CD8-positive, alpha-beta memory T cell (primary cell): ENCODE measurements at places on chromosomes 6 and 20. TPM values are rescaled to one million over a fixed set of nuclear protein-coding genes. Genes with fewer than 3 reads are reported as not detected.

Gene PPP1R14C
- total RNA-seq = 1.6 TPM

Gene SLC17A9
- 26.4 TPM for total RNA-seq

Gene KIF6
- not detected for total RNA-seq

Gene CD24
- total RNA-seq = not detected

DNA sequence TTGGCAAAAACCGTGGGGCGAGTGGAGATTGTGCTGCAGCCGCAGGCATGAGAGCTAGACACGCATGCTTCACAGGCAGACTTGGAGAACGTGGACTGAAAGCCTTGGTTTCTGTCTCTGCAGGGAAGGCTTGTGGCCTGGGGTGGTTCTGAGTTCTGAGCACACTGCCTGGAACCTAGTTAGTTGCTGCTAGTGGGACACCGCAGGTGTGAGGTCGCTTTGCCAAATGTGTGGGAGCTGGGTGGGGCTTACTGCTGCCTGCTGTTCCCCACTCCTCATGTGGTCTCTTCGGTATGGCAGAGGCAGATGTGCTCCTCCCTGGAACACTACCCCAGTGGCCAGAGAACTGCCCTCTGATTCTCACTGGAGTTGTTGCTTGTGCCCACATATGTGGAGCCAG lies 484.0 kb downstream of the MMUT start:
- DNase-seq = no peak
- H3K36me3 ChIP-seq = no peaks in the 10 kb centered on the region
- H3K4me3 ChIP-seq = no peak overlapping the region
- H3K27me3 ChIP-seq = no peaks in the 10 kb centered on the region
- no peaks in the 10 kb centered on the region for H3K4me1 ChIP-seq

DNA sequence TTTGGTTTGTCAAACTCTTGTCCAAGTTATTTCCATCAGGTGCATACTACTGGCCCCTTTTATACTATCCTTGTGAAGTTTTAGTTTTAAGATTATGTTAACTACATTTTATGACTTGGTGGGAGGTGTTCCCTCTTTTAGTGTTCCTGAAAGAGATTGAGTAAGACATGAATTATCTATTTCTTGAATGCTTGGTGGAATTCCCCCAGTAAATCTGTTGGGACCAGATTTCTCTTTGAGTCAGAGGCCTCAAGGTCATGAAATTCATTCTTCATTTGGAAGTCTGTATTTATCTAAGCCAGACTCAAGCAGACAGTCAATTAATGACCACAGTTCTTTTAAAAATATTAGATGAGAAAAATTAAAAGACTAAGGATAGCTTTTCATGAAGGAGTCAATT lies 81.3 kb downstream of the MOXD1 start:
- H3K27ac ChIP-seq = no peak overlapping the region
- H3K4me1 ChIP-seq = no peaks in the 10 kb centered on the region
- H3K4me3 ChIP-seq = no peak overlapping the region
- no peak for DNase-seq
- no peaks in the 10 kb centered on the region for H3K27me3 ChIP-seq

DNA sequence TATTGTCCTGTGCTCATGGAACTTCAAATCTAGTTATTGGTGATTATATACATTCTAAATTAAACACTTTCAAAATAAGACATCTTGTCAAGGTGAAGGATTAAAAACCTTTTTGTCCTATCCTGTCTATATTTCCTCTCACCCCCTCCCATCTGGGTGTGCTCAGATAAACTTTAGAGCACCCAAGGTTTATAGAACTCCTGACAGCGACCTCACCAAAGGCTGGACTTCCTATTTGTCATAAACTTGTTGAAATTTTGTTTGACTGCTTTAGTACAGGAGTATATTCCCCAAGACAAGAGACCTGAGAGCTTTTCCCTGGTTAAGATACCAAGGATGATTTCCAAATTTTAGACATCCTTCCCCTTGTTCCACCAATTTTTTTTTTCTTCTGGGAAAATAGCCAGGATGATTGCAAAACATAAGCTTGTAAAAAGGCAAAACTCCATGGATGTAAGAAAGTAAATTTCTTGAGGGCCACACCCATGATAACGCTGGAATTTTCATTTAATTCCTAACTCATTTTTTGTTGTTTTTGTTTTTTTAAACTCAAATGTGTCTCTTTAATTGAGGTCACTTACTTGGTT lies 33.0 kb downstream of the CARMIL1 start:
- H3K4me3 ChIP-seq = no peak overlapping the region
- H3K4me1 ChIP-seq = no peaks in the 10 kb centered on the region
- no peaks in the 10 kb centered on the region for H3K27me3 ChIP-seq
- H3K36me3 ChIP-seq = no peaks in the 10 kb centered on the region
- no peak for DNase-seq

DNA sequence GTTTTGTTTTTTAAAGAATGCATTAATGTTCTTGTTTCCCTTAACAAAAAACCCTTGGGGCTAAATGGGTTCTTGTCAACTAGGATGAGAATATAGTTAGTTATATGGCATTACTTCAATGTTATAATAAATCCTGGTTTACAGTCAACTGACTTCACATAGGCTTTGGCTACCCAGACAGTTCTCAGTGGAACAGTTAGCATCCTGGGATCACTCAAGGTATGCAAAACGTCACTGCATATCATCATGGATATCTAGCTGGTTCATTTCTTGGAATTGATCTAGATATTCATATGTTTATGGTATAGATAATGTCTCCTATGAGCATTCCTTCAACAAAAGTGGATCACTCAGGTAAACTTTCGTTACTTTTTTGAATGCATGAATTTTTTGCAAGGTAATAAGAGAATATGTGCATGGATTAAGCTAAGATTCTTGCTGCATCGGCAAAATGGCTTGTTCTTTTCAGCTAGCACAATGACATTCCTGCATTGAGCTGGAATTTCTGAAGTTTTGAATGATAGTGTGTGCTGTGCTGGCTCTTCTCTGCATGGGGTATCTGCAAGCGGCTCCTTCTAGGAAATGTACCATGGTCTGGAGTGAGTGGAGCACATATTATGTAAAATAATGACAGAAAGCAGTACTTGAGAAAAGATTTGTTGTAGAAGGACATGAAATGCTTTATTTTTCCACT lies 138.9 kb downstream of the ADGRG6 start:
- no peak for DNase-seq
- H3K4me1 ChIP-seq = no peaks in the 10 kb centered on the region
- no peak overlapping the region for H3K27ac ChIP-seq
- H3K36me3 ChIP-seq = no peaks in the 10 kb centered on the region
- H3K27me3 ChIP-seq = no peaks in the 10 kb centered on the region

GRCh38 chr6:46219661-46220060 lies 48.9 kb upstream of the ENPP5 start:
- no peak for DNase-seq
- no peaks in the 10 kb centered on the region for H3K36me3 ChIP-seq
- no peaks in the 10 kb centered on the region for H3K4me1 ChIP-seq
- no peak overlapping the region for H3K27ac ChIP-seq

- no peak for DNase-seq
- H3K4me1 ChIP-seq = no peaks in the 10 kb centered on the region
- no peak overlapping the region for H3K27ac ChIP-seq
These were observed 92.6 kb downstream of the ADGRB3 start for GRCh38 chr6:68727699-68728098.

GRCh38 chr6:99993533-99994251 lies at the start of gene MCHR2:
MCHR2 (minus strand) TSS chr6:99994223; CDS start chr6:99956147, 38,076 bp downstream.
- H3K36me3 ChIP-seq = no peaks in the 10 kb centered on the region
- no peak within 1 kb of the TSS for H3K4me3 ChIP-seq
- H3K4me1 ChIP-seq = no peaks in the 10 kb centered on the region

GRCh38 chr20:9485614-9486340 lies 28.6 kb upstream of the LAMP5 start:
- H3K36me3 ChIP-seq = no peaks in the 10 kb centered on the region
- H3K27ac ChIP-seq = no peak overlapping the region
- H3K4me3 ChIP-seq = no peak overlapping the region
- no peak for DNase-seq
- H3K27me3 ChIP-seq = no peaks in the 10 kb centered on the region
- H3K4me1 ChIP-seq = no peaks in the 10 kb centered on the region

- no peak overlapping the region for H3K27ac ChIP-seq
- H3K4me3 ChIP-seq = no peak overlapping the region
- no peak for DNase-seq
- H3K27me3 ChIP-seq = no peaks in the 10 kb centered on the region
These were observed 124.3 kb upstream of the MLIP start for GRCh38 chr6:53986721-53987521.

- no peaks in the 10 kb centered on the region for H3K36me3 ChIP-seq
- no peaks in the 10 kb centered on the region for H3K27me3 ChIP-seq
- no peaks in the 10 kb centered on the region for H3K4me1 ChIP-seq
These were observed 173.2 kb downstream of the VEGFA start for GRCh38 chr6:43943099-43943766.

- no peak overlapping the region for H3K27ac ChIP-seq
- no peak for DNase-seq
- no peaks in the 10 kb centered on the region for H3K36me3 ChIP-seq
- H3K4me3 ChIP-seq = no peak overlapping the region
These were observed 322.8 kb upstream of the NT5E start for GRCh38 chr6:85127168-85127498.

- no peak overlapping the region for H3K27ac ChIP-seq
- H3K27me3 ChIP-seq = no peaks in the 10 kb centered on the region
- DNase-seq = no peak
- H3K4me3 ChIP-seq = no peak overlapping the region
- H3K36me3 ChIP-seq = no peaks in the 10 kb centered on the region
These were observed 13.9 kb upstream of the KLHL31 start for GRCh38 chr6:53679446-53679933.

GRCh38 chr6:84466511-84466910 lies 239.1 kb upstream of the CEP162 start:
- H3K27ac ChIP-seq = no peak overlapping the region
- no peaks in the 10 kb centered on the region for H3K27me3 ChIP-seq
- H3K4me1 ChIP-seq = no peaks in the 10 kb centered on the region
- no peaks in the 10 kb centered on the region for H3K36me3 ChIP-seq
- H3K4me3 ChIP-seq = no peak overlapping the region
- no peak for DNase-seq

DNA sequence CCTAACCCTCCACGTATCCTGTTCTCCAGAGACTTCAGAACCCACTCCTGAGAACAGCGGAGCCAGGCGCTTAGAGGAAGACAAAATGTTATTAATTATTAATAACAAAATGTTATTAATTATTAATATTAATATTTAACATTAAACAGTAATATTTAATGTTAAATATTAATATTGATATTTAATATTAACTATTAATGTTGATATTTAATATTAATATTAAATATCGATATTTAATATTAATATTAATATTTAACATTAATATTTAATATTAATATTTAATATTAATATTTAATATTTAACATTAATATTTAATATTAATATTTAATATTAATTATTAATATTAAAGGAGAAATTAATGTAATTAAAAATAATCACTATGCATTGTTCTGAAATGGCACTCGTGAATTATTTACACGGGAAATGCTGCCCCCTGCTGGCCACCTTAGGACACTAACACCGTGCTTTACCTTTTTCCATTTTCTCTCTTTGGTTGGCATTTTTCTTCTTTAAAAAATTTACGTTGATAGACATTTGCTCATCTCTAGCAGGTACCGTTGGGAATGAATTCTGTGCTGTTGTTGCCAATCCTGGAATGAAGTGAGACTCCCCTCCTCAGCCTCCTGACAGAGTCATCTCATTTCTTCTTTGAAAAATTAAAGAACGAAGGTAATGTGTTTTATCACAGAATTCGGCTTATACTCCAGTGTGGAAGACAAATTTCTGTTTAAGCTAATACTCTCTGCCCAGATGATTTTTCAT lies 7.5 kb upstream of the GGTLC1 start:
- no peak overlapping the region for H3K27ac ChIP-seq
- H3K36me3 ChIP-seq = no peaks in the 10 kb centered on the region
- peak; percentile 31 for DNase-seq
- H3K4me3 ChIP-seq = no peak overlapping the region
- H3K27me3 ChIP-seq = no peaks in the 10 kb centered on the region
- no peaks in the 10 kb centered on the region for H3K4me1 ChIP-seq

DNA sequence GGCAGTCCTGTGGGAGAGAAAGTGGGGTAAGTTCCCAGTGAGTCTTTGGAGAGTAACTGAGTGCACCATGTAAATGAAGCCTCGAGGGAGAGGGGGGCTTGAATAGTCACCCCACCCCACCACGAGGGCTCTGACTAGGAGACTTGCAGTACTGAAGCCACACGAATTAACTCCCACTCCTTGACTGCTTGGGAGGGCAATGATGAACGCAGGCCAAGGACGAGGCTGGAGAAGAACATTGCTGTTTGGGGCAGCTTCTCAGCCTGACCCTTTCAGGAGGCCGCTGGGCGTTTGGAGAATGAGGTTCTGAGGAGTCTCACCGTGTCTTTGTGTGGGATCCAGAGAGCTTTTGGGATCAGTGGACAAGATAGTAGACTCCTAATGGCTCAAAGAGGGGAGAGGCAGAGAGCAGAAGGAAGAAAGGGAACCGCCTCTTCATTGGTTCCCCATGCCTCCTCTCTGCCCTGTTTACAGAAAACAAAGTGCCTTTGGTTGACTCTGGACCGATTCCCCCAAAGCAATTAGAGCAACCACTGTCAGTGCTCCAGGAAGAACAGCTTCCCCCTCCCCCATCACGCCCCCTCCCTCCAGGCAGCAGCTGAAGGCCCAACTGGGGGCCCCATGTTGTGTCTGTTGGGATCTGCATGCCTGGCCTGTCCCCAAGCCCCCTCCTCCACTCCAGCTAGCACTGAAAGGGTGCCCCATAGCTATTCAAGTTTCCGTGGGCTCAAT lies 41.7 kb upstream of the CDKN1A start:
- no peaks in the 10 kb centered on the region for H3K27me3 ChIP-seq
- H3K27ac ChIP-seq = no peak overlapping the region
- H3K36me3 ChIP-seq = no peaks in the 10 kb centered on the region
- DNase-seq = no peak

- H3K27ac ChIP-seq = no peak overlapping the region
- no peak overlapping the region for H3K4me3 ChIP-seq
- no peaks in the 10 kb centered on the region for H3K36me3 ChIP-seq
- H3K27me3 ChIP-seq = no peaks in the 10 kb centered on the region
- no peak for DNase-seq
These were observed 108.6 kb upstream of the CITED2 start for GRCh38 chr6:139483079-139483478.

DNA sequence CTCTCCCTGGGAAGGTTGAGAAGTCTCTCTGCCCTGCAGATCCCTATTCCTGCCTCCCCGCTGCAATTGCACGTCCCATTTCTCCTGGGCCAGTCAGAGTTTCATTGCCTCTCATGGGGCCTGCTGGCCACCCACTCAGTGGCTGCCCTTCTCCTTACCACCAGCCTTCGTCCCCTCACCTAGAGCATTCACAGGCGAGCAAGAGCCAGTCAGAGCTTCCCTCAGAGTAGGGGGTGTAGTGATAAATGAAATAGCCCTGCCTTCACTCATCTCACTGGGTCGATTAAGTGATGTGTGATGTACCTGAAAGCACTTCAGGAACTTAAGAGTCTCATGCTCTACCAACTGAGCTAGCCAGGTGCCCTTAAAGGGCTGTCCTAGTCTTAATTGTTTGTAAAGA lies 52.0 kb upstream of the FANCE start:
- no peaks in the 10 kb centered on the region for H3K27me3 ChIP-seq
- H3K4me3 ChIP-seq = no peak overlapping the region
- H3K27ac ChIP-seq = no peak overlapping the region

GRCh38 chr6:69933239-69933638 lies 66.9 kb downstream of the COL19A1 start:
- H3K27me3 ChIP-seq = no peaks in the 10 kb centered on the region
- no peaks in the 10 kb centered on the region for H3K4me1 ChIP-seq
- no peak overlapping the region for H3K4me3 ChIP-seq
- H3K27ac ChIP-seq = no peak overlapping the region
